ENCODE measurements at places on chromosomes 3 and 15. TPM values are rescaled to one million over a fixed set of nuclear protein-coding genes. Genes with fewer than 3 reads are reported as not detected.

Gene POPDC2
- total RNA-seq = 3.5 TPM

DNA sequence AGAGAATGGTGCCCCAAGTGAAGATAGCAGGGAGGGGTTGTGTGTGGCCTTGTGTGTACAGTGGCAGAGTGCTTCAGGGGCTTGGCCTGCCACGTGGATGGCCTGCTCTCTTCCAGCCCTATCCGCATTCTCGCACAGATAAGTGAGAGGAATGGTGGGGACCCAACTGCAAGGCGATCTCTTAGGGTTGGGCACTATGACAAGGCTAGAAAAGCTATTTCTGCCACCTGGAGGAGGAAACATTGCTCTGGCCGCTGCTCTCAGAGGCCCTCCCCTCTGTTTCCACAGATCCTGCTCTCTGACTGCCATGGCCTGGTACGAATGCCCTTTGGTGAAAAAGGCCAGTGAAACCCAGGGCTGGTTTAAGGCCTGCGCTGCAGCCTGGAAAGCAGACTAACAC lies 20.6 kb downstream of the EEFSEC start:
- DNase-seq = no peak

DNA sequence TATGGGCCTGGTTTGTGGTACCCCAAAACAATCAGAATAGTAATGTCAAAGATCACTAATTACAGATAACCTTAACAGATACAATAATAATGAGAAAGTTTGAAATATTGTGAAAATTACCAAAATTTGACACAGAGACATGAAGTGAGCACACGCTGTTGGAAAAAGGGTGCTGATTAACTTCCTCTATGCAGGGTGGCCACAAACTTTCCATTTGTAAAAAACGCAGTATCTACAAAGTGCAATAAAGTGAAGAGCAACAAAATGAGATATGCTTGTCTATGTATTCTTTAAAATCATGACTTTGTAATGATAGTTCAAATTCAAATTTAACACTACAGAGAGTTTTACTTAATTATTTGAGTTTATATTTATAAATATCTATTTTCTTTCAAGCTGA lies 7.6 kb upstream of the TIGIT start:
- no peak for DNase-seq

DNA sequence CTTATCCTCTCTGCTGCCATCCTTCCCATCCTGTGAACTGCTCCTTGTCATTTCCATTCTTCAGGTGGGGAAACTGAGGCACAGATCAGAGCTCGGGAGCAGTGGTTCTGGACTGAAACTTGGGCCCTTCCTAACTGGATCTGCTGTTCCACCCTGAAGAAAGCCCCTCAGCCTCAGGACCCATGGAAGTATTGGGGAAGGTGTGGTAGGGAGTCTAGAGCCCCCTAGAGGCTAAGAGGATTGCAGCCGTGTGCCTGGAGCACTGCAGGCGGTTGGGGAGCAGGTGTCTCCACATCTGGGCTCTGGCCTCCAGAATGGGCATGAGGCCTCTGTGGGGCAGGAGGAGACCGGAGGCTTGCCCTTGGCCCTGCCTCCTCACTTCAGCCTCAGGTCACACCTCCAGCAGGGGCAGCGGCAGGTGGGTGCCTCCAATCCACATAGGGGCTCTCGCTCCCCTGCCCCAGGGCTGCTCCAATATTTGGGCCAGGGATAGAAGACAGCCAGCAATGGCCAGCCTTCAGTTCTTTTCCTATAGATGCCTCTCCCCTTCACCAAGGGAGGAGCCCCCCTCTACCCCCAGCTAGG lies 28.1 kb downstream of the DNAJB8 start:
- no peak for DNase-seq

DNA sequence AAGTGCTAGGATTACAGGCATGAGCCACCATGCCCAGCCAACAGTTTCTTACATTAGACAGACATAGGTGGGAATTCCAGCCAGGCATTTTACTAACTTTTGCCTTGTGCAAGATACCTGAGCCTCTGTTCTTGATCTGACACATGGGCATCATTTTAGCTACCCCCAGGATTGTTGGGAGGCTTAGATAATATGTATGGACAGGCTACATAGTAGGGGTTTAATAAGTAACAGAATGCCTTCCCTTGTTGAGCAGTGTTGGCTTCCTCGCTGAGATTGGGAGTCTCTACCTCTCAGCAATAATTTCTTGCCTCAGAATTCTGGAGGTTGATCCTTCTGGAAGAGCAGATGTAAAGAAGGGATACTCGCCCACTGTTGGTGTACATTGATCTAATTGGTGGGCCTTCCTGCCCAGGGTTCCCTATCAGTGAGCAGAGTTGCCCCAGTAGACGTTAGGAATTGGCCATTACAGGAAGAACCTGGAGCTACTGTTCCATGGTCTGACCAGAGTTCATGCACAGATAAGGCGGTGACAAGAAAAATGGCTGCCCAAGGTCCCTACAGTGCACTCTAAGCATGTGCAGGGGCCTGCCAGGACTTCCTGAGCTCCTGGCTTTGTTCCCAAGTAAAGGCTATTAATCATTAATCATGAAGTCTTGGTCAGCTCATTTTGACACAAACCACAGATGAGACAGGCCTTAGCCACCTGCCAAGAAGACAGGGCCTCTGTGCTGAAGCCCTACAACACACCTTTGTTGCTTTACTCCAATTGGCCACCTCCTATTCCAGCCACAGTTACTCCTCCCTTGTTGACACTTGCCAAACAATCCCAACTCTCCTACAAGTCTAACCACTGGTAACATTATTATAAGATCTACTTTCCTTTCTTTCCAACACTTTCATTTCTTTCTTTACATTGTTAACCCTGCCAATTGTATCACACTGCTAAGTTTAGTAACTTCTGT lies 5.0 kb upstream of the IL17RE start:
- peak; percentile 28 for DNase-seq

Gene MBD4
- 42.2 TPM for total RNA-seq

DNA sequence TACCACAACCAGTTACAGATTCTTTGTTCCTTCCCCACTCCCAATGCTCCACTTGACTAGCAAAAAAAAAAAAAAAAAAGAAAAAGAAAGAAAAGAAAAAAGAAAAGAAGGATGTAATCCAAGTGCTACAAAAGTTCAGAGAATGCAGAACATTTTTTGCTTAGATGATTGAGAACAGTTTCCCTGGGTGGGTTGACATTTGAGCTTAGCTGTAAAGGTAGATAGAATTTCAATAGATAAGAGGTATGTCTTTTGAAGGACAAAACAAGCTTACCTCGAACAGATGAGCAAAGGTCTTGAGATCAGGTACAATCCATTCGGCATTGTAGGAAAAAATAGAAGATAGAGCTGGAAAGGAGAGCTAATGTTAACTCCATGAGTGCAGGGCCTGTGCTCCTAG lies 344.6 kb upstream of the NECTIN3 start:
- no peak for DNase-seq

DNA sequence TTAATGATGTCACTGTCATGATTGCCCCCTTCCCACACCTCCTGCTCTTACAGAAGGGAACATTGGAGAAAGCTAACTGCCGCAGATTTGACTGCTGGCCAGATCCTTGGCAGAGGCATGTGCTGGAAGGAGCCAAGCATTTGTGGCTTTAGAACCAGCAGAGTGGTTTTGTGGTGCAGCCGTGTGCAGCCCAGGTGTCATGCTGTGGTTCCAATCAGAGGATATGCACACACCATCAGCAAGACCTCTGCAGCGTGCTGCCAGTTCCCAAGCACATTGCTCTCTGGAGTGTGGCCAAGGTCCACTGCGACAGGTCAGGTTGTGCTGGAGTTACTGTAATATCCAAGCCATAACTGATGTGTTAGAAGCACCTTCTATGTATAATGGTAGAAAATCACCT lies 61.6 kb downstream of the OTOL1 start:
- DNase-seq = no peak

DNA sequence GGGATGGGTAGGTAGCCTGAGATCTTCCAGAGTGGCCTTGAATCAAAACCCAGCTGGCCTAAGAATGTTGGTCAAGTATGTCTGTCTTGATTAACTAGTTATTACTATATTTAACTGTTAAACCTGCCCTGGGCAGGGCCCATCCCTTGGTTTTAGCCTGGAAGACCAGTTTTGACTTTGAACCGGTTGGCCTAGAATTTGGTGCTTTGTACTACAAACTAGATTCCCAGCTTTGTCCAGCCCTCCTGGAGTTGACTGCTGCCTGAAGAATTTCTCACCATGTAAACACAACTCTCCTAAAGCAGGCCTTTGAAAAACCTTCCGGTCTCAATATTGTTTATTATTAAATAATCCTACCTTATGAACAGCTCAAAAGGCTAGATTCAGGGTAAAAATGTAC lies 16.0 kb downstream of the C15orf62 start:
- DNase-seq = no peak

DNA sequence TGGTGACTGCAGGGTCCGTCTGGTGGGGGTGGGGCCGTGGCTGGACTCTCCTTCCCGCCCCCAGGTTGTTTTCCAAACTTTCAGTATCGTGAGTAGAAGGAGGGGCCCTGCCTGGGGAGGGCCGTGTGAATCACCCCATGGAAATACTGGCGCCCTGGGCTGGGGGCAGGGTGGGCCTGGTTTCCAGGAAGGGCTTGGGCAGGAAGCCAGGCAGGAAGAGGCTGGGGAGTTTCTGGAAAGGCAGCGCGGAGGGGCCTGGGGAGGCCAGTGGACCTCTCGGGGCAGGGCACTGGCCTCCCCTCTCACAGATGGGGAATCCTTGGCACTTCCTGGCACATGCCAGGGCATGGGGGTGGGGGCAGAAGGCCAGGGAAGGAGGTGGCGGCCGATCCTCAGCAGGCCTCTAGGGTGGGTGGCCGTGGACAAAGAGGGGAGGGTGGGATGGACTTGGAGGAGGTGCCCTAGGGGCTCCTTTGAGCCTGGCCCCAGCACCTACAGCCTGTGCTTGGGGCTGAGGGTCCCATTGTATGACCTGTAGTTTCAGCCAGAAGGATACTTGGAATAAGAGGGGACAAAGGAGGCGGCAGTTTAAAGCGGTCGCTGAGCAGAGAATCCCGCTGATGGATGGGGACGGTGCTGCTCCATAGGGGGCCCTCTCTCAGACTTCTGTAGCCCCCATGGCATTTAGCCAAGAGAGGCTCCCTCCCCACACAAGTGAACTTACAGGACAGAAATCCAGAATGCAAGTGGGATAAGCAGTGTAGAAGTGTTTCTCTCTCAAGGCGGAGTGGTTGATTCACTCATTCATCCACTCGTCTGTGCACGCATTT lies 56.5 kb upstream of the GATA2 start:
- DNase-seq = no peak

DNA sequence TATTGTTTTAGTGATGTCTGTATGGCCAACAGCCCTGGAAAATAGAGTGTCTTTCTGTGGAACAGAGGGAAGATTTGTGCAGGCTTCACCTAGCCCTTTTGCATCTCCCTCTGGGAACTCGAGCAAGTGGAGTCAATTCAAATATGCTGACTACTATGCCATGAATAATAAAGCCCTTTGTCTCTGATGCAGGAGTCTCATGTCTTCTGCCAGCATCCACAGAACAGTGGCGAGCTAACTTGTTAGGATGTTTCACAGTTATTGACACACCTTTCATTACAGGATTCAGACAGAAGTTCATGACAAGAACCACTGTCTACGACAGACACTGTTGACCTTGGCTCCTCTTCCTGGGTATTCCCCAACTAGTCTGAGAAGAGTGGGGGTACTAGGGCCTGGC lies 15.6 kb upstream of the CCDC54 start:
- DNase-seq = no peak

Gene GOLGA8H
- total RNA-seq = 0.23 TPM

Gene PRR20G
- total RNA-seq = not detected

DNA sequence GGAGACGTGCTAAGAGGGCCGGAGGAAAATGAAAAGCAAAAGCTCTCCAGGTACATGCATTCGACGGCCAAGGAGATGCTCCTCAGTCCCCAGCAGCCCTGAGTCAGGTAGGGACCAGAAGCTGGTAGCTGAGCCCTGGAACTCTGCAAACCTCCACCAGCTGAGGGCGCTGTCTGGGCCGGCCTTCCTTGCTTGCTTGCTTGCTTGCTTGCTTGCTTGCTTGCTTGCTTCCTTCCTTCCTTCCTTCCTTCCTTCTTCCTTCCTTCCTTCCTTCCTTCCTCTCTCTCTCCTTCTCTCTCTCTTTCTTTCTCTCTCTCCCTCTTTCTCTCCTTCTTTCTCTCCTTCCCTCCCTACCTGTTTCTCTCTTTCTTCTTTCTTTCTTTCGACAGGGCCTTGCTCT lies 94.6 kb upstream of the RASGRF1 start:
- no peak for DNase-seq

Gene MRAS
- total RNA-seq = 0.45 TPM

DNA sequence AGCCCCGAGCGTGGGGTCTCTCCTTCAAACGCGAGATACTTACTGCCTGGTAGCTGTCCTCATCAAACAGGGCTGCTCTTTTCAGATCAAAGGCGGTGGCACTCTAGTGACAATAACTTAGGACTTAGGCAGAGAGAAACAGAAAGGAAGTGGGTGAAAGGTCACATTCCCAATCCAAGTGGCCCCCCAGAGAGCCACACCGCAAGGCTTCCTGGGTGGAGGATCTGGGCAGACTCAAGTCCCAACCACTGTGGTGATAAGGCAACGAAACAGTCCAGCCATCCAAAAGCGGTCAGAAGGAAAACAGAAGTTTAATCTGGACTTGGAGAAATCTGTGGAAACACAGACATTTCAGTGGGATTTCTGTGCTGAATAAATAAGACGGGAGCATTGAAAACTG lies 227.2 kb downstream of the ADAMTS17 start:
- no peak for DNase-seq

DNA sequence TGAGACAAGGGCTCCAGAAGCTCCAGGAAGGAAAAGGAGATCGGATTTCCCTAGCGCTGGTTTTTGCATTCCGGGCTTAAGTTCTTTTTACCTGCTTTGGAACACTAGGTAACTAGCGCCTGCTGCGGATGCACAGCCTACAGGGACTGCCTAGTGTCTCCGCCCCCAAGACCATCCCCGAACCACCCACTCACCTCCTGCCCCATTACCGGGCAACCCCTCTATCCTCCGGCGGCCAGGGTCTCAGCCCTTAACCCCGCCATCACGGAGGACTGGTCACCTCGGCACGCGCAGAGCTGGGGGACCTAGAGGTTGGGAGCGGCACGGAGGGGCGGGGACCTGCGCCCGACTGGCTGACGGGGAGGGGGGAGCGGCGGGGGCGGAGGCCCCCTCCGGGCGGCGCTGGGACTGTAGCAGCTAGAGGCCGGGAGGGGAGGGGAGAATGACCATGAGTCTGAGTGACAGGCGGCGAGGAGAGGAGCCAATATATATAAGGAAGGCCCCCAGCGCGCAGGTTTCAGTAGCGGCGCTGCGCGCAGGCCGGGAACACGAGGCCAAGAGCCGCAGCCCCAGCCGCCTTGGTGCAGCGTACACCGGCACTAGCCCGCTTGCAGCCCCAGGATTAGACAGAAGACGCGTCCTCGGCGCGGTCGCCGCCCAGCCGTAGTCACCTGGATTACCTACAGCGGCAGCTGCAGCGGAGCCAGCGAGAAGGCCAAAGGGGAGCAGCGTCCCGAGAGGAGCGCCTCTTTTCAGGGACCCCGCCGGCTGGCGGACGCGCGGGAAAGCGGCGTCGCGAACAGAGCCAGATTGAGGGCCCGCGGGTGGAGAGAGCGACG lies at the start of gene DLL4:
DLL4 (plus strand) TSS at position 520 of the 839 bp plus-strand sequence. CDS start 329 bp downstream, outside the sequence.
- DNase-seq = no peak

Gene STRA6
- 10.0 TPM for total RNA-seq

GRCh38 chr3:41144631-41145030 lies 54.7 kb upstream of the CTNNB1 start:
- no peak for DNase-seq

Gene TMEM212
- not detected for total RNA-seq

- DNase-seq = no peak
Measured at GRCh38 chr3:147816752-147817151, 407.6 kb downstream of the ZIC1 start.
